GF-D8 (cell line): ENCODE measurements at places on chromosomes 12 and 14.

GRCh38 chr14:93732524-93732923 is 55.8 kb downstream of the PRIMA1 start:
- DNase-seq, result no peak

GRCh38 chr12:13039328-13039956 is 4.7 kb upstream of the FAM234B start:
- DNase-seq, result no peak

DNA sequence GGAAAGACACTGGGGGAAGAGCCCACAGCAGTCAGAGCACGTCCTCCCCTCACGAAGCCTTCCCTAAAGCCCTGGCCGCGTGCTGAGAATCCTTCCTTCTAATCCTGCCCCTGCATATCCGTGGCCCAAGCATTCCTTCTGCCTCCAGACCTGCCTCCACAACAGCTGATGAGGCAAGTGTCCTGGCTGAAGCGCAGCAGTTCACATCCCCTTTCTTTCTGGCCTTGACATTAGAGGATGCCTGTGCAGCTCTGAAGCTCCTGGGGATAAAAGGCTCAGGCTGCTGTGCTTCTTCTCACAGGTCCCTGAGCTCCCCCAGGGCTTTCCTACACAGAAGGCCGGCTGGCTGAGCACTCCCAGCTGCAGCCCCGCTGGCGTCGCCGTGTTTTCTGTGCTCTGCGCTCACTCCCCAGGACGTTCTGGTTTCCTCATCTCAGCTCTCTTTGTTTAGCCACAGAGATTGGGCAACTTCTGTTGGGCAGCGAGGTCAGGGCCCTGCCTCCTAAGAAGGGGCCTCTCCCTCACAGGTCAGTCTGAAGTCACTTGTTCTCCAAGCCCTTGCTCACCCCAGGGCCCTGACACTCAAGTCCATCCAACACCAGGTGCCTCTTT is 45.8 kb downstream of the NINJ2 start:
- DNase-seq, result peak; percentile 76

DNA sequence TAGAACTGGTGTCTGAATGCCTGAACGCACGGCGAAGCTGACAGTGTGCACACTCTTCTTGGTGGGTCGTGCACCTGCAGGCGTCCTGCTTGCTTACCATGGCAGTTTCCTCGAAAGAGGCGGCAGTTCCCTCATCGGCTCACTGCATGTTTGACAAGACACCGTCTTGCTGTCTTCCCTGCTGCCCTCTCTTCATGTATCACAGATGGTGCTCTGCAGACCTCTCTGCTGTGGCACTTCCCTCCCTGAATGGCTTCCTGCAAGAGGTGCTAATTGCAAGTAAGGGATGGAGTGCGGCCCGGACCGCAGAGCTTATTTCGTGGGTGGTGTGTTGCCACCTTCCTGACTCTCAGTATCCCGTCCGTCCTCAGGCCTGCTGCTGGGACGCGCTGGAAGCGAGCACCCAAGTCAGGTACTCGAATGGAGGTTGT is 156.7 kb upstream of the RTL1 start:
- DNase-seq, result no peak

DNA sequence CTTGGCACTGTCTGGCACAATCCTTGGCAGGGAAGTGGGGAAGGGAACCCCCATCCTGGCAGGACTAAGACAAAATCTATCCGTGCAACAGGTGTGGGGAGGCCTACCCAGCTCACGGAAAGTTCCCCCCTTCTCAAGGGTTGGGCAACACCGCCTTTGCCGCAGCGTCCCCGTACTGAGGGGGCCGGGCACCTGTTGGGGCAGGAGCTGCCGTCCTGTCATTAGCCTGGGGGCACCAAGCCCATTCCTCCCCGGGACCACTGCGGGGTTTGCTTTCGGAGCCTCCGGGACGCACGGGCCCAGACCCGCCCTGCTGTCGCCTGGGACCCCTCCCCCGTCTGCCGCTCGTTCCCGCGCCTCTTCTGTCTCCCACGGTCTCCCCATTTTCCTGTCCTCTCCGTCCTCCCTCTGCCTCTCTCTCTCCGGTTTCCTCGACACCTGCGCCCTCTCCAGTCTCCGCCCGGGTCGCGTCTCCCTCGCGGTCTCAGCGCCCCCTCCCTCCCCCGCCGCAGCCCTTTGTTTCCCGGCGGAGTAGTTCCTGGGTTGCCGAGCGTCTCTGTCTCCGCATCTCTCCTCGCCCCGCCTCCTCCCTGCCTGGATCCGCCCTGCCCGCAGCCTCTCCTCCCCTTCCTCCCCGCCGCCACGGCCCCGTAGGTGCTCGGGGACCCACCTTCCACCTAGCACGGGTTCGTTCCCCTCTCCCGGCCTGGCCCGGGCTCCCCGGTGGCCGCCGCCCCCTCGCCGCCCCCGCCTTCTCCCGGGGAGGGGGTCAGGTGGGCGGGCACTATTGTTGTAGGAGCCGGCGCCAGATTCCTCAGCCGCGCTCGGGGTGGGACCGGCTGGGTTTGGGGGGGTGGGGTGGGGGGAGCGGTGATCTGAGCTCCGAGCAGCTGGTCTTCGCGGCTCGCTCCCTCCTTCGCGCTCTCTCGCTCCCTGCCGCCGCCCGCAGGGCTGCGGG is at the start of gene CACNB3:
Gene CACNB3, plus strand, starts transcription at position 624 of the 958 bp plus-strand sequence. CDS start 434 bp downstream, outside the sequence.
- DNase-seq, result no peak

DNA sequence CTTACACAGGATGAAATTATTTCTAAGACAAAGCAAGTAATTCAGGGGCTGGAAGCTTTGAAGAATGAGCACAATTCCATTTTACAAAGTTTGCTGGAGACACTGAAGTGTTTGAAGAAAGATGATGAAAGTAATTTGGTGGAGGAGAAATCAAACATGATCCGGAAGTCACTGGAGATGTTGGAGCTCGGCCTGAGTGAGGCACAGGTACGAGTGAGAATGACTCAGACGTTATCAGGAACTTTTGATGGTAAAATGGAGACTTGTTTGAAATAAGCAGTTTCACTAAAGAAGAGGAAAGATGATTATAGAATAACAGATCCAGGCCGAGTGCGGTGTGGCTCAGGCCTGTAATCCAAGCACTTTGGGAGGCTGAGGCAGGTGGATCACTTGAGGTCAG is 25.6 kb downstream of the KLC1 start:
- no peak for DNase-seq

DNA sequence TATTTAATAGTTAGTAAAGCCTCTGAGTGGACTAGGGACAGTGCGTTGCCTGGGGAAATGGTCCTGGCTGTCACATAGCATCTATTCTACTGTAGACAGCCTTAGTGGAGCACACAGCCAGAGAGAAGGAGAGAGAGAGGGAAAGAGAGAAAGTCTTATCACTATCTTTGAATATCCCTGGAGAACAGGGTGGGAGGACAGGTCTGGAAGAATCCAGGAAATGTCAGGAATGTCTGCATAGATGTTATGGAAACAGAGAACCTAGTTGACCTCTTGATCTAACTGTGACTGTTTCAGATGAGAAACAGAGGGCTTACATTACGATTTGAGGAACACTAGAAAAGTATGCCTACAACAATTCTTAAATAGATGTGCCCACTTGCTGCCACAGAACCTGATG is 92.8 kb downstream of the SLC15A5 start:
- no peak for DNase-seq

GRCh38 chr12:52495389-52495788 is 2.3 kb upstream of the KRT6A start:
- DNase-seq, result no peak

DNA sequence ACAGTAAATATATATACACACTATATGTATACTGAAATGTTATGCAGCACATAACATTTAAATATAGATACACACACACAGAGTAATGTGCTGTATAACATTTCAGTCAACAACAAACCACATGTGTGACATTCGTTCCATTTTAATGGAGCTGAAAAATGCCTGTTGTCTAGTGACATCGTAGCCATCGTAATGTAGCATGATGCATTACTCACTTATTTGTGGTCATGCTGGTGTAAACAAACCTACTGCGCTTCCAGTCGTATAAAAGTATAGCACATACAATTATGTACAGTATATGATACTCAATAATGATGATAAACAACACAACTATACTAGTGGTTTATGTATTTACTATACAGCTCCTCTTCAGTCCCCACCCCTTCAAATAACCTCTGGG is 119.0 kb upstream of the SLC38A4 start:
- no peak for DNase-seq
